ENCODE measurements at places on chromosomes 7 and 10.

DNA sequence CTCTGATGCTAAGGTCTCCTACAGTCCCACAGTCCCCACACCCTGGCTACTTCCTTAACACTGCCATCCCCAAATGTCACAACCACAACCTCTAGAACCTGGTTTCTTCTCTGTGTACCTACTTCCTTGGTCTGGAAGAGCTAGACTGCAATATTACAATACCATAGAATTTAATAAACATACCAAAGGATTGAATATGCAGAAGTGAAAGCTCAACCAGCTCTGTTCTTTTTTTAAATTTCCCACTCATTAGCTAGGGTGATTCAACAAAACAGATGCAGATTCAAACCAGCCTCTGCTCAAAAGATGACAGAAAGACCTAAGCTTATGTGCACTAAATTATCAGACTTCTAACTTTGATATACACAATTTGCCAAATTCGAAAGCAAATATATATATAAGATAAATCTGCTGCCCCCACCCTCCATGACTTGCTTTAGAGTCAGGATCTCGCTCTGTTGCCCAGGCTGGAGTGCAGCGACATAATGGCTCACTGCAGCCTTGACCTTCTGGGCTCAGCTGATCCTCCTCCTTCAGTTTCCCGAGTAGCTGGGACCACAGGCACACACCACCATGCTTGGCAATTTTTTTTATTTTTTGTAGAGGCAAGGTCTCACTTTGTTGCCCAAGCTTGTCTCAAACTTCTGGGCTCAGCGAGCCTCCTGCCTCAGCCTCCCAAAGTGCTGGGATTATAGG, 212.6 kb downstream of the CHCHD3 start:
- DNase-seq = no peak

- no peak for DNase-seq
These were observed 505.1 kb downstream of the TCERG1L start for GRCh38 chr10:130806426-130806825.

DNA sequence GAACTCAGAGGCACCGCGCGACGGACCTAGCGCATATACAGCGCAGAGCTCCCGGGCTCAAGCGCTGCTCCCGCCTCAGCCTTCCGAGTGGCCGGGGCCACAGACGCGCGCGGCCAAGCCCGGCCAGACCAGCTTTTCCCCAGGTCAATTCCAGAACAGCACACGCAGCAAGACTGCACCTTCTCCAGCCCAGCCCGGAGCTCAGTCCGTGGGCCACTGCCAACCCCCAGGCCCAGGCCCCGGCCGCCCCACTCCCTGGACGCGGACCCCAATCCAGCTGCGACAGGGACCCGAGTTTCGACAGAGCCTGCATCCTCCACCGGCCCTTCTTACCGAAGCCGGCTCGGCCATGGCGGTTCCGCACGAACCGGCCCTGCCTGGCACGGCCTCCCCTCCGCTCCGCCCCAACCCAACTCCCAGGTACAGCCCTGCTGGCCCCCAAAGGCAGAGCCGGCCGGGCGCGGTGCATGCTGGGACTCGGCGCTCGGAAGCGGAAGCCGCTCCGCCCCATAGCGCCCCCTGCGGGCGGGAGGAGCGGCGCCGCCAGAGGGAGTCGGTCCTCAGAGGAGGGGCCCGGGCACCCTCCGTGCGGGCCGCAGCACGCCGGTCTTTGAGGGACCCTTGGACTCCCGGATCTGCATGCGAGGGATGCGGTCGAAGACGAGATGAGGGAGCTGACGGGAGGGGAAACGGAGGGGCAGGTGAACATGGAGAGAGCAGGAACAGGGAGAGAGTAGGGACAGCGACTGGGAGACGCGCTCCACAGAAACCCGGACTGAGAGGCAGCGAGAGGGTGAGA, at the start of gene ZNF425:
ZNF425 (minus strand) TSS at position 462 of the 799 bp plus-strand sequence; CDS start at position 351, 111 bp downstream.
- peak; percentile 95 for DNase-seq

GRCh38 chr7:117706210-117706609, 167.0 kb downstream of the CTTNBP2 start:
- no peak for DNase-seq

DNA sequence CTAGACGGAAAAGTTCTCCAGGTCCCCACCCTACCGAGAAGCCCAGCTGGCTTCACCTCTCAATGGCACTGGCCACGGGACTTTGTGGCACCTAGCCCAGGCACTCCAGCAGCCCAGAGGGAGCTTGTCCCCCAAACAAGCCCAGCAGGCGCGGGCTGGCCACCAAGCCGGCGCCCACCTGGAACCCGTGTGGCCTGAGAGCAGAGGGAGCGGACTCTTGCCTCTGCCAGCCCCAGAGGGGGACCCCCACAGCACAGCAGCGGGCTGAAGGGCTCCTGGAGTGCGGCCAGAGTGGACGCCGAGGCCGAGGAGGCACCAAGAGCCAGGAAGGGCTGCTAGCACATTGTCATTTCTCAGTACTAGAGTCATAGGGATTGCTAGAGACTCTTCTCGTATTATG, 671.4 kb downstream of the CNTNAP2 start:
- DNase-seq = no peak

GRCh38 chr7:45582136-45582749, 8.1 kb downstream of the ADCY1 start:
- no peak for DNase-seq

- peak; percentile 36 for DNase-seq
These were observed 811 bp upstream of the ARHGAP12 start for GRCh38 chr10:31929261-31930022.
